Right cardiac atrium (tissue), 5 donors: ENCODE measurements at places on chromosomes 7 and 10. TPM values are rescaled to one million over a fixed set of nuclear protein-coding genes. Genes with fewer than 3 reads are reported as not detected.

- peak; percentile 75 for DNase-seq
These were observed 757 bp upstream of the GRID1 start for GRCh38 chr10:86367152-86367951.

- no peak for DNase-seq
These were observed 45.5 kb upstream of the CCDC3 start for GRCh38 chr10:13046851-13047528.

NPY gene
- 1.9 TPM for polyA plus RNA-seq

DNA sequence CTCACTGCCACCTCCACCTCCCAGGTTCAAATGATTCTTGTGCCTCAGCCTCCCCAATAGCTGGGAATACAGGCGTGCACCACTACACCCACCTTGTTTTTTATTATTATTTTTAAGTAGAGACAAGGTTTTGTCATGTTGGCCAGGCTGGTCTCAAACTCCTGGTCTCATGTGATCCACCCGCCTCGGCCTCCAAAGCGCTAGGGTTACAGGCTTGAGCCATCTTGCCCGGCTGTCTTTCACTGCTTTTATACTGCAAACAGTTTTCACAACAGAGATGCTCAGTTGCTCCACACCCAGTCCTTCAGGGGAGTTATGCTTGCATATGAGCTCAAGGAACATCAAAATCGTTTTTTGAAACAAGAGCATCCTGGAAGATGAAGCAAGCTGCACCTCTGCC, 1.3 kb upstream of the PRR15 start:
- no peak for DNase-seq
